ENCODE measurements at places on chromosomes 5 and 9.

- DNase-seq: no peak
Measured at GRCh38 chr9:1083325-1083913, 33.3 kb downstream of the DMRT2 start.

DNA sequence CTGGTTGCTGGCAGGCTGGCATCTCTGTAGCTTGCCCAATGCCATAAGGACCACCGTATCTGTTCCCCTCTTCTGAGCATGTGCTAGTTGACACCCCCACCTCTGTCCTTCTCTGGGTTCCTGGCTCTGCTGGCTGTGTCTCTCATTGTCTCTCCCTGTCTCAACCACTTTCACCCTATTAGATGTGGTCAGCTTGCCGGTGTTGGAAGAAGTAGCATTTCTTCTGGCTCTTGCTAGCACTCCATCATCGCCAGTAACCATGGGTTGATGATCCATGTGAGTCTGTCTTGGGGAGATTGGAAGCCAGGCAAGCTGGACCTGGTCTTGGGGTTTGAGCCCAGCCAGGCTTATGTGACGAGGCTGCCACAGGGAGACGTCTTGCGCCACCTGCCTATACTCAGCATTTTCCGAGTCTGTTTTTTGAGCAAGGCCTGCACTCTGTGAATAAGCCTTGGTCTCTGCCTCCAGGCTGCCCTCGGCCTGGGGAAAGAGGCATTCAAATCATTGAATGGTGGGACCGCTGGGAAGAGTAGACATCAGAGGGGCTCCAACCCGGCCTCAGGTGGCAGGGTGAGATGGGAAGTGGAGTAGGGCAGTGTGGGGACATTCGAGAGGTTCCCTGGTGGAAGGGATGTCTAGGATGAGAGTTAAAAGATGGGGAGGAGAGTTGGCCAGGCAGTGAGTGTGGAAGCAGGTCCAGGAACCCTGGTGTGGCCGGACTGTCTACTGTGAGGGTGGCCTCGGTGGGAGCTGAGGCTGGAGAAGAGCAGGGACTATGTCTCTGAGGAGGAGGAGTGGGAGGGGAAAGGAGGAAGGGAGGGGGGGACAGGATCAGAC is 74.3 kb downstream of the ZNF618 start:
- no peak for DNase-seq

- peak; percentile 35 for DNase-seq
Measured at GRCh38 chr9:96566498-96567202, 53.0 kb downstream of the CDC14B start.

GRCh38 chr9:34370335-34370969 is 6.2 kb downstream of the MYORG start:
- no peak for DNase-seq

- no peak for DNase-seq
Measured at GRCh38 chr9:127540664-127541041, 71.4 kb upstream of the STXBP1 start.

DNA sequence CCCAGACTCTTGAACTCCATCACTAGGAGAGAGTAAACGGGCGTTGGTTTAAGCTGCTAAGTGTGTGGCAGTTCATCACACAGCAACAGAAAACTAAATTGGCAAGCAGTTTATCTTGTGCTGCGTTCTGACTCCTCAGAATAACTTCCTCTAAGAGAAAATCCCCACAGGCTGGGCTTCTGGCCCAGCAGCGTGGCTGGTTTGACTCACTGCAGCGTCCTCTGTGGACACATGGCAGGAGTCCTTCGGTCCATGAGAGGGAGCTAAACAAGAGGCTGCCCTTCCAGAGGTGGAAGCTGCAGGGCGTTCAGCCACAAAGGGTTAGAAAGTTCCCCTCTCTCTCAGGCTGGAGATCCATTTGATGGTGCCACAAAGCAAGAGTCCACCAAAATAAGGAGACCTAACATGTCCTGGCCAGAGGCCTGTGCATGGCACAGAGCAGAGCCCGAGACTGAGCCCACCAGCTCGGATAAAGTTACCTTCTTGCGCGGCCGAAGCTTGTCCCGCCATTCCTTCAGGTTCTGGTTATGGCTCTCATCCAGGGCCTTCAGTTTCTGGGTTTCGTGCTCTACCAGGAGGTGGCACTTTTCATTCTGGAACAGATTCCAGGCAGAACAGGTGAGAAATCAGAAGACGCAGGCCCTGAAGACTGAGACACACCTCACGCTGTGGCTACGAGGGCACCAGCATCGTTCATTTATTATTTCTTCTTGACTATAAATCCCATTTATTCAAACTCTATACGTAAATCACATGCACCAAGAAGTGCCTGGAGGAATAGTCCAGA is 46.2 kb upstream of the FBXW11 start:
- no peak for DNase-seq

- DNase-seq: no peak
Measured at GRCh38 chr9:17970277-17970676, 391.4 kb downstream of the SH3GL2 start.

DNA sequence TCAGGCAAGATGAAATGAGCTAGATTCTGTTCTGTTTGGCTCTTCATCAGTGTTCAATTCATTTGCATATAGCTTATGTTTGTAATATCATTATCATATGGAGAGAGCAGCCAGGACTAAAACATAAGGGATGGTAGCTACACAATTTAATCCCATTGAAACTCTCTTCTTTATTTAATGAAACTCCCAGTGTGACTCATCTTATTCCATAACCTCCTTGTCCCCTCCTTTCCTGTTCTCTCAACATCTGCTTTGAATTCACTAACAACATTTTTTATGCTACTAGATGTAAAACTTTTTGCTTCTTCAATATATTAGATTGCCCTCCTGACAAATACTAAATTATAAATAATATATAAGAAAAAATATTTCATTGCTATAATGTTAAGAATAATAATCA is 1823.4 kb downstream of the MAT2B start:
- no peak for DNase-seq

DNA sequence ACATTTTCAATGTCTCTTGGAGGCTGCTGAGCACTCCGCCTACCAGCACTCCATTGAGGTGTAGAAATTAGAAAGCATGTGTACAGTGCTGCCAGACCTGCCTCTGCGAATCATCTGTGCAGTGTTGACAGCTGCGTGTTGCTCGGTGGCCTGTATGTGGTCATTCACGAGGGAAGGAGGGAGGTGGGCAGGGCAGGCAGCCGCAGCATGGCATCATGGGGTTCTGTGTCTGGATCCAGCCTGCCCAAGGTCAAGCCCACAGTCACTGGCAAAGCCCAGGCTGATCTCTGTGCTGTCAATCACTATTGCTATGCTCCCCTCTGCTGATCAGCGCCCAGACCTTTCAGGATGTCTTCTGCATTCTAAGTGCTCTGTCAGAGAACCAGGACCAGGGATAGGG is 8.0 kb upstream of the PDZD2 start:
- no peak for DNase-seq

- no peak for DNase-seq
Measured at GRCh38 chr5:141528291-141528984, 39.6 kb downstream of the PCDHGC5 start.

DNA sequence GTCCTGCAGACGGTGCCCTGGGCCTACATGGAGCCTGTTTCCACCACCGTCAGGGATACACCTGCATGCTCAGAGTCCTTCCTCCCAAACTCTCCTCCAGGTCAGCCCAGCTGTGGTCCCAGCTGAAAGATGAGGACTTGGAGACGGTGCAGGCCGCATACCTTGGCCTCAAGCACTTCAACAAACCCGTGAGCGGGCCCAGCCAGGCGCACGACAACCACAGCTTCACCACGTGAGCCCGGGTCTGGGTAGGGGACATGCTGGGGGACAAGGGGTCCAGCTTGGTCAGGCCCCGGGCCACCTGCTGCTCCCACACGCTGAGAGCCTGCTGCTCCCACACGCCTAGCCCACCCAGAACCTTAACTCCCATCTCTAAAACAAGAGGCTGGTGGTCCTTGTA is 16.6 kb upstream of the CARD19 start:
- no peak for DNase-seq

GRCh38 chr5:79005151-79005550 is 20.0 kb upstream of the ARSB start:
- no peak for DNase-seq

DNA sequence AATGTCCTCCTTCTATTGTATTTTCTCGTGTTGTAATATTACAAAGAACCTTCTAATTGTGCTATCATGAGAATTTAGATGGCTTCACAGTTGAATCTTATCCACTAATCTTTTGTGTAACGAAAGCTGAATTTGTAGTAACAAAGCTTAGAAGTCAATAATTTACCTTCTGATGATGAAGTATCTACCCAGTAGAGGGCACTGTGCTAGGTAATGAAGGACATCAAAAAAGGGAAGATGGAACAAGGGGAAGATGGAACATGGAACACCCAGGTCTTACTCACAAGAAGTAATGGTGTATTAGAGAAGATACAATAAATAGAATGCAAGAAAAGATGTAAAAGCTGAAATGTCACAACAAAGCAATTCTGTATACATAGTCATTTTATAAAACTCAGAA is 131.0 kb upstream of the CCNG1 start:
- DNase-seq: no peak

GRCh38 chr5:52846182-52846842 is 58.6 kb downstream of the ITGA1 start:
- DNase-seq: no peak

- no peak for DNase-seq
Measured at GRCh38 chr5:133245191-133246052, 193.6 kb downstream of the HSPA4 start.

DNA sequence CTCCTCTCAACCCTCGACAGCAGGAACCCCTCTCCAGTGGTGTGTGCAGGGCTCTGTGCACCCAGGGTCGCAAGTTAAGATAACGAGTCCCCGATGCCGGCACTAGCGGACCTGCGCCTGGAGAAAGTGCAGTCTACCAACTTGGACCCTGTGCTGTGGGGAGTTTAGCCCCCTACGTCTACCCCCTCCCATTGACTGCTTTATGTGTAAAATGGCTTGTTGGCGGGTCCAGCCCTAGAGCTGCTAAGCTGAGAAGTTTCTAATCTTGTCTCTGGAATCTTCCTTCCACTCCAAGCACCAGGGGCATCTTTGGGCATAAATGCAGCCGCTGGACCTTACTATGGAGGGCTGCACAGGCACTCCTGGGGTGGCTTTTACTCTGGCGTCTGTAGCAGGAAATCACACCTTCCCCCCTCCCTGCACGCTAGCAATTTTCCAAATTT is 7.1 kb upstream of the PITX1 start:
- no peak for DNase-seq

DNA sequence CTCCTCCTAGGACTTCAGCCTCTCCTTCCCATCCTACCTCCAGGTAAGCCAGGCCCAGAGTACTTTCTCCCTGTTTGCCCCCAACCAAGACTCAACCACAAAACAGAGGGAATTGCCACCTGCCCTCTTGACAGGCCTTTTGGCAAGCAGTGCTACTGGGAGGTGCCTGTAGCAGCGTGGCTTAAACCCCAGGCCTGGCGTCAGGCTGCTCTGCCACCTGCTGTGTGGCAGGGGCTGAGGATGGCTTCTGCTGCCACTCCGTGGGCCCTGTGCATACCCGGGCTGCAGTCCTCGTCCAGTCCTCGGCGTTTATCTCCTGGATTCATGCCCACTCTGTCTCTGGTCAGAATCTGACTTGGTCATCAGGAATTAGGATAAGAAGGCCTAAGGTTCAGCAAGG is 163.1 kb downstream of the PAX5 start:
- DNase-seq: no peak

GRCh38 chr9:109314011-109314531 is 6.8 kb downstream of the EPB41L4B start:
- no peak for DNase-seq

DNA sequence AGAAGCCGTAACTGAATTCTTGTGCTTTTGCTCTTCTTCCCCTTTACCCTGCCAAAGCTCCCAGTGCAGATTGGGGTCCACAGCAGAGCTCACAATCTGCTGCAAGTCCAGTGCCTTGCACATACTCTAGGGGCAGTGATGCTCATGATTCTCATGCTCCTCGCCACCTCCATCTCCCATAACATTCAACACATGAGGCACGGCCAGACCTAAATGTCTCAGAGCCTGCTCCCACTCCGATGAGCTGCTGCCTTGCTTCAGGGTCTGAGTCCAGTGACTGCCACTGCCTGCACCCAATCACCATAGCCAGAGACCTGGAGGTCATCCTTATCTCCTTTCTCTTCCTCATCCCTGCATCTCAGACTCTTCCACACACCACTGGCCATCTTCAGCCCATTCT is 10.5 kb downstream of the CSF1R start:
- no peak for DNase-seq

DNA sequence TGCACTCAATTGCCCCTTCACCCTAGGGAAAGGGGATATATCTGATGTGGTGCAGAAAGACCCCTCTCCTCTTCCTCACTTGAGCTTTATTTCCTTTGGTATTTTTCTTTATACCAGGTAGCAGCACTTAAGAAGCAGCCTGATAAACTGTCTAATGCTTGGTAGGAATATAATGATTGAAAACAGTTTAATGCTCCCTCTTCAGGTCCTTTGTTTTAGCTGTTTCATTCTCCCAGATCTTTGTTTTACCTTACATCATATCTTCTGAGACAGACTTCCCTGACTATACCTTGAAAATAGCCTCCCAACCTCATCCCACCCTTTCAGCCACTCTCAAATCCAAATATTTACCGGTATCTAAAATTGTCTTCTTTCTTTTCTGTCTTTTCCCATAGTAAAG is 87.9 kb downstream of the NUDT12 start:
- DNase-seq: no peak

DNA sequence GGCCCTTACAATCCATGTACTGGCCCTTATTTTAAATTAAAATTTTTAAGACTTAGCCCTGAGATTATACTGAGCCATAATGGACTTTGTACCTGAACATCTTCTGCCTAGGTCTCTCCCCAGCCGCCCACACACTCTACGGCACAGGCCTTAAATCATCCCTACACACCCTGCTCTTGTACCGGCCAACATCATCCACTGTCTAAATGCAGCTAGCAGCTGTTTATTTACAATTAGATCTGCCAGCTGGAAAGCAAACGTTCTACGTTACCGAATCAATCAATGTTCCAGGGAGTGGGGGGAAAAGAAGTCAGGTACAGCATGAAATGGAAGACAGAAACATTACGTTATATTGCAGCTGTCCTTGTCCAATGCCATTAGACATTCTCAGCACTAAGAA is 88.4 kb upstream of the GRAMD2B start:
- no peak for DNase-seq

- DNase-seq: no peak
Measured at GRCh38 chr9:80085668-80086067, 513.9 kb downstream of the TLE4 start.

- DNase-seq: no peak
Measured at GRCh38 chr9:36765468-36766341, 193.0 kb downstream of the MELK start.

Data from cortex of kidney (tissue), 1 donor.